Fibroblast of skin of right biceps (primary cell): ENCODE measurements at places on chromosomes 2 and 18.

DNA sequence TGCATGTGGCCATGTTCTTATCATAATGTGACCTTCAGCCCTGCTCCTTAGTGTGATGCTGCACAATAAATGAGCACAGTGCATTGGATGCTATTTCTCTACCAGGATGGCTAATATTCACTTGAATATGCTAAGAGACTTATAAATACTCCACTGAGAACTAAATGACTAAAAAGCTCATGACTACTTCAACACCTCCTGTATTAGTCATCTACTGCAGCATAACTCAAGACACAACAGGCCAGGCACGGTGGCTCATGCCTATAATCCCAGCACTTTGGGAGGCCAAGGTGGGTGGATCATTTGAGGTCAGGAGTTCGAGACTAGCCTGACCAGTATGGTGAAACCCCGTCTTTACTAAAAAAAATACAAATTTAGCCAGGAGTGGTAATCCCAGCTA, 213.4 kb downstream of the RND3 start:
- peak; percentile 45 for DNase-seq

DNA sequence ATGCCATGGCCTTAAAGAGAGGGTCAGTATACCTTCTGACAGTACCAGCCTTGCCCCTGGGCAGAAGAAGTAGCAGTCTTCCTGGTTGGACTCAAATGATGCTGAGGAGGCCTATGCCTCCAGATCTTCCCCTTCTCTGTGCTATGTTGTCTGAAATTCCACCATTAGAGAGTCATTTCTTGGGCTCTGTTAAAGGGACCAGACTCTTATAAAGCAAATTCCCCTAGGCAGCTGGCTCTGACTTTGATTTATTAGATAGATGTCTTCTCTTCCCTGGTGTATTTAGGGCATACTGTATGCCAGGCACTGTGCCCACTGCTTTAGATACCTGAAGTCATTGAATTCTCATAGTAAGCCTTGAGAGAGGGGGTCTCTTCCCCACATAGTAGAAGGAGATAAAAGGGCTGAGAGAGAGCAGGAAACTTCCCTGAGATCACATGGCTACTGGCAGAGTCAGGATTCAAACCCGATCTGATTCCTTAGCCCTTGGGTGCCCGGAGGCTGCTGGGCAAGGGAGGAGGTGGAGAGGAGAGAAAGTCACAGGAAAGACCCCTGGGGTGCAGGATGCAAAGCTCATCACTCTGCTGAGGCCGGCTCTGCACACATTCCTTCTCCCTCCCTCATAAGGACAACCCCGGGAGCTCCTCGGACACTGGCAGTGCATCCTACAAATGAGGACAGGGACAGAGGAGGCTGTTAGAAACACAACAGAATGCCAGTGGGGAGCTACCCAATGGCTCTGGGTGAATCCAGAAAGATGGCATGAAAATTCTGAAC, 23.0 kb downstream of the COPS9 start:
- no peak for DNase-seq

DNA sequence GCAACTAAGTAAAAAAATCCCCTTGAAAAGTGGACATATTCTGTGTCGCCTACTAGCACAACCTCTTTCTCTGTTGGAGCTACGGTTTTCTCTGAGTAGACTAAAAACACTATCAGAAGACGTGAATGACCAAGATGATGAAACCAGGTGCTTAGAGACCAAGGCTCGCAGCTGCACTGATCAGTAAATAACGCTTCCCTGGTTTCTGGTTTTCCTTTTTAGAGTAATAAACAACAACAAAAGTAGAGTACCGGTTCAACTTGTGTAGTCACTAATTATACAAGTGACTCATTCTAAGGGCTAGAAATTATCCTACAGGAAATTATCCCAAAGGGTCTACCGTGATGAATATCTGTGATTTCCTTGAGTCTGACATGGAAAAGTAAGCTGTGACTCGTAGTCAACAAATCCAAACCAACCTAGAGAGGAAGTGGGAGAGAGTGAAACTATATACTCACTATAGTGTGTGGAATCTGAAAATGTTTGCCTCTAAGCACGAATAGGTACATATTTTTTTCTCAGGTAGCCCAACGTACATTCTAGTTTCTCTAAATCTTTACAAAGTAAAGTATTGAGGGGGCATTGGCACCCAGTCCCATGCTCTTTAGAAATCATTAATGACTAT, 17.8 kb downstream of the RASGRP3 start:
- peak; percentile 76 for DNase-seq

DNA sequence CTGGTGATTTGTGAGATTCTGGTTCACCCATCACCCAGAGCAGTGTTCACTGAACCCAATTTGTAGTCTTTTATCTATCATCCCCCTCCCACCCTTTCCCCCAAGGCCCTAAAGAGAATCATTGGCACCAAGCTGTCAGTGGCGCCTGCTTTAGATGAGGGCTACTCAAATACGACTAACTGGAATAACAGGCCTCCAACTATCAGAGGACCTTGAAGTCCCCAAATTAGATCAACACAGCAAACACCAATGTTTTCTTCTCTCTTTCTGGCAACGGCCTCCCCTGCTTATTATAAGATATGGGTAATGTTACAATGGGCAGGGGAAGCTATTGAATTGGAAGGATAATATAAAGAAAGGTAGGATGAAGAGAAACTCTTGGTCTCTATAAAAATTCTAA, 232.3 kb downstream of the SCG2 start:
- DNase-seq: no peak
